ENCODE measurements at places on chromosomes 13 and 19.

DNA sequence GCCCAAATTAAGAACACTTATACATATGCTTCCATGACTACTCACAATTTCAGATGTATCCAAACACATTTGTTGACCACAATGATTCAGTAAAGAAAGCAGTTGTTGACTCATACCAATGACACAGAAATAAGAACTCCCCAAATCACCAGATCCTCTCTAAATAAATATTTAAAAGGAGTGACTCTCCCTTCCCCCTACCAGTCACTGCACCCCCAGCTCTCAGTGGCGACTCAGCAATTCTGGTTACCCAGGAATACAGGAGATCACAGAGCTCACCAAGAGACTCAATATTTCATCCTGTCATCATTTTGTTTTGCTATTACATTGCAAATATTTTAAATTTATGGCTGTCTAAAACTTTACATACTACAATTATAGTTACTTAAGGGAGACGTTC is 131.5 kb downstream of the RGCC start:
- no peak for DNase-seq

GRCh38 chr19:38741670-38742069 is 2.6 kb downstream of the CAPN12 start:
- DNase-seq, result no peak

GRCh38 chr13:40979232-40979631 is 39.9 kb downstream of the ELF1 start:
- no peak for DNase-seq

- DNase-seq, result no peak
Observed at GRCh38 chr13:42367831-42368230, 95.9 kb downstream of the AKAP11 start.

- DNase-seq, result peak; percentile 6
Observed at GRCh38 chr19:18961767-18962620, 21.0 kb upstream of the HOMER3 start.

- DNase-seq, result no peak
Observed at GRCh38 chr19:37991176-37991835, 84.3 kb downstream of the SIPA1L3 start.

DNA sequence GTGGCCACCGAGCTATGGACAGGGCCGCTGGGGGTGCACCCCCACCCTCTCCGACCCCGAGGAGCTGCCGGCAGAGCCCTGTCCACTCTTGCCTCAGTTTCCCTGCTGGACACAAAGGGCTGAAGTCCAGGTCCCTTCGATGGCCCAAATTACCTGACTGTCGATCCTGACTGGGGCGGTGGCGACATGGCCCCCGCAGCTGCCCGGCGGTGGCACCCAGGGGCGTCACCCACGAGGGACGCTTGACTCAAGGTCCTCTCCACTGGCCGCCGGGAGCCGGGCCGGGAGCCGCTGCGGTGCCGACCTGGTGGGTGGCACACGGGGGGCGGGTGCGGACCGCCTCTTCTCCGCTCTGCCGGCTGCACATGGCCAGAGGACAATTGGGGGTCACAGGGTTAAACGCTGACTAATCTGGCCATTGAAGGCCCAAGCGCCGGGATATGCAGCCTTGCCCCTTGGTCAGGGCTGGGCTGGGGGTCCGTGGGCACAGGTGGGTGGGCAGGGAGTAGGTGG is 16.4 kb downstream of the ARID3A start:
- no peak for DNase-seq

DNA sequence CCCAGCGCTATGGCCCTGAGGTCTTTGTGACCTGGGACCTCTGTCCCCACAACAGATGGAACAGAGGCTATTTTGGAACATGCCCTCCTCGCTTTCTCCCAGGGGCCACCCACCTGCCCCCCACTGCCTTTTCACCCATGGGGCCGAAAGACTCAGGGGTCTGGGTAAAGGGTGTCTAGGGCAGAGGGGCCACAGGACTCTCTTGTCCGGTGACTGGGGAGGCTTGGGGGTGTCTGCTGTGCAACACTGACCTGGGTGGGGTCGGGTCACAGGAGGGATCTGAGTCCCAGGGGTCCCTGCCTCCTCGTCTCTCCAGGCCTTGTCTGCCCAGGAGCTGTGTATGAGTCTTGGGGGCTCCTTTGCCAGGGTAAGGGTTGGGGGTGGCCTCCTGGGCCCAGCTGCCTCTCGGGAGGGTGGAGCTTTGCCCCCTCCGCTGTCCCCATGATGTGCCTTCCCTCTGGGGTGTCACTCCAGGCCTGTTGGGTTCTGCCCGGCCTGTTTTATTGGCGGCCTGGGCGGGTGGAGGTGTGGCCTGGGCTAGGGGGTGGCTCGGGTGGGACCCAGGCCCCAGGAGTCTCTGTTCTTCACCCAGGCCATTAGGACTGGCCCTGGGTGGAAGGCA is 2.1 kb downstream of the ARID3A start:
- no peak for DNase-seq

GRCh38 chr13:24328145-24328544 is 18.8 kb downstream of the C1QTNF9 start:
- DNase-seq, result no peak

DNA sequence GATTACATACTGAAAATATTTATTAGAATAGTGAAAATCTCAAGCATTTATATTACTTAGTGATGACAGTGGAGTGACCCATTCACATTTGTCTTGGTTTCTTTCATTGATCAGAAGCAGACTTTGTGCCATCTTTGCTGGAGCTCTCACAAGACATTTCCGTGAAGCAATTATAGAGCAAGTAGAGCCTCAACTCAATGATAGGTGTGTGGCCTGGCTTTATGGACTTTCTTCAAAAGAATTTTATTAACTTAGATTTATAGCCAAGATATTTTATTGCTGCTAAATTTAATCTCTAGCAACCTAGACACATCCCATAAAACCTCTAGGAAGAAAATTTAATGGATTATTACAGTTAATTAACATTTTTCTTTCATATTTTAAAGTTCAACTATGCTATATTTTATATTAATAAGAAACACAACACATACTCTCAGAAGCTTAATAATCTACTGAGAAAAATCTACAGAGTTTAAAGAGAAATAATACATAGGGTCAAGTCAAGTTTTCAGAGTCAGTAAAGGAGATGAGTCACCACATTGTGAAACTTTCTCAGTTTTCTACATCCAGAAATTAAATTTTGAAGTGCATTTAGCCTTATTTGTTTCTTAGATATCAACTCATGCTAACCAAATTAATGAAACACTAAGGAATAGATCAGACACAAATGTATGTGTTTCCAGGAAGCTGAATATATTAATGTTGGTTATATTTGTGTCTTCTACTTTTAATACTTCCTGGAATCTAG is 160.5 kb downstream of the LACC1 start:
- DNase-seq, result no peak

- DNase-seq, result no peak
Observed at GRCh38 chr13:44976949-44977583, 12.2 kb downstream of the NUFIP1 start.

GRCh38 chr13:97640268-97640667 is 206.3 kb downstream of the RAP2A start:
- no peak for DNase-seq

DNA sequence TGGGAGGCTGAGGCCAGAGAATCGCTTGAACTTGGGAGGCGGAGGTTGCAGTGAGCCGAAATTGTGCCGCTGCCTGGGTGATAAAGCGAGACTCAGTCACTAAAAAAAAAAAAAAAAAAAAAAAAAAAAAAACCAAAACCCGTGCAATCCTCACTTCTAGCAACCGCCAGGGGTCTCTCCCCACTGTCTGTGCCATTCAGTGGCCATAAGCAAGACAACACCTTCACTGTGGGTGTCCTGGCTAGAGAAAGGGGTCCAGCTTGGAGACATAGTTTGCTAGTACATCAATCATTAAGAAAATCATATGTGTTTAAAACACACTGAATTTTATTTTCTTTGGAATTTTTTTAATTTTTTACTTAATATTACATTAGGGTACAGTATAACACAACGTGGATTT is 68.2 kb downstream of the RASL11A start:
- no peak for DNase-seq

DNA sequence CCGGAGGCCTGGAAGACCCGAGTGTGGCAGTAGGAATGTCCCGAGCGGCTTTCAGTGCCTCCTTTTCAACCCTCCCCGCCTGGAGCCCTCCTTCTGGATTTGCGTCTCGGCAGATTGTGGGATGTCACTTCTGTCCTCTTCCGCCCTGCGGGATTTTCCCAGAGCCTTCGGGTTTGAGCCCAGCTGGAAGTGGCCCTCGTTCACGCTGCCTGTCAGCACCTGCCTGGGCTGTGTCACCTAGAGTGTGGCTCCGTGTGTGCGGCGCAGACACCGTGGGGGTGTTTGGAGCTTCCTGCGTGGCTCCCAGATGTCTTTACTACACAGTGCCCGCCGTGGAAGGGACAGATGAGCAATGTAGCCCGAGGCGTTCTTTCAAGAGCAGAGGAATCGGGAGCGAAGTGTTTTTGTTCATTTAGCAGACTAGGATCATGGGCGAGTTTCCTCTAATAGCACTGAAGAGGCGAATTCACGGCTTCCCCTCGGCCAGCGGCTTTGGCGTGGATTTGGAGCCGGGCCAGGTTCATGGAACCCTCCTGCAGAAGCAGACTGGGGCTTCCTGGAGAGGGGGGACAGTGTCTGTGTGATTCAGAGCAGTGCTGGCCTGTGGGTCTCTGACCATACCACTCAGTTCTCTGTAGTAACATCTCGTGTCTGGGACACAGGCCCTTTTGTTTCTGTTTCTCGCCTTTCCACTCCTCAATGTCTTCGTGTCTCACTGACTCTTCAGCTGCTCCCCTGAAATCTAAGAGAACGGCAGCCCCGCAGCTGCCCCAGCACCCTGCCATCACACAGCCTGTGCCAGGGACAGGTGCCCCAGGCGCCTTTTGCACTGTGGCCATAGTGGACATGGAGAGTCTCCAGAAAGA is 68.0 kb downstream of the KDM4B start:
- no peak for DNase-seq

DNA sequence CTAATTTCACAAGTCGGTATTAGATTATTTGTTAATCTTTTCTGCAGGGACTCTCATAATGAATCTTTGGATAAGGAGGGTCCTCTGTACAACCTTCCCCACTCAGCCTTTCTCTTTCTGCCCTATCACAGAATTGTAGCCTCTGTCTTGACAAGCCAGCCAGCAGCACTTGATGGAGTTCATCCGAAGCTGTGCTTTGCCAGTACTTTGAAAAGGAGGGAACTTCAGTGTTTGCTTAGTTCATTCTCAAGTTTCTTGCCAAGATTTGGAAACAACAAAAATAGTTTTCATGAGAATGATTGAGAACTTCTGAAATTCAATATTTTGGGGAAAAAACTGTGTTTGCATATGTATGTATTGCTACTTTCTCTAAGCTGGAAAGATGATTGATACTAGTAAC is 69.3 kb upstream of the HMGB1 start:
- DNase-seq, result no peak

Data from CD4-positive, alpha-beta T cell treated with Interleukin-12 subunit alpha and Interleukin-12 subunit beta, for 1 hour (primary cell).